ENCODE measurements at places on chromosomes 11 and 22.

GRCh38 chr22:20466659-20467379, 28.8 kb downstream of the KLHL22 start:
- DNase-seq, result no peak

- DNase-seq, result no peak
These were observed 21.4 kb downstream of the KIAA1671 start for GRCh38 chr22:24973872-24974271.

GRCh38 chr11:89405629-89406028, 85.5 kb downstream of the NOX4 start:
- DNase-seq, result no peak

DNA sequence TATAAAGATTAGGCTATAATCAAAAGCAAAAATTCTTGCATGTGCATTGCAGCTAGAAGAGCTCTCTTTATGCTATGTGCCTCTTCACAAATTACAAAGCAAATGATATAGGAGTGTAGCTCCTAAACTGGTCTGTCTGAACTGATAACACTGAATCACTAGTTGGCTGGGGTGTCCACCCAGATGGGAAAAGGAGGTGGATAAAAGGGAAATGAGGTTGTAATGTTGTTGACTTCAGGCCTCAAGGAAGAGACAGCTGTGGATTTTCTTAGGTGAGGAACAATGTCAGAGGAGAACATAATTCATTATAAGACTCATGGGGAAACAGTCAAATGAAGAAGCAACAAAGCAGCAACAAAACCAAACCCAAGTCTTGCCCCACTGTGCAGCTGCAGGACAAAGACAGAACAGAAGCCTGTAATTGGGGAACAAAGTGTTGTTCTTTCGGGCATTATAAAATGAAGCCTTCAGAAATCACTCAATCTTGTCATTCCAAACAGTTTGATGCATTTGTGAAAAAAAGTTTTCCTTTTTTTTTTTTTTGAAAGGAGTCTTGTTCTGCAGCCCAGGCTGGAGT, 130.1 kb upstream of the DDI1 start:
- no peak for DNase-seq

GRCh38 chr11:62577046-62577714, 3.5 kb upstream of the EEF1G start:
- no peak for DNase-seq

- no peak for DNase-seq
These were observed 11.8 kb downstream of the SCYL1 start for GRCh38 chr11:65536412-65537295.

DNA sequence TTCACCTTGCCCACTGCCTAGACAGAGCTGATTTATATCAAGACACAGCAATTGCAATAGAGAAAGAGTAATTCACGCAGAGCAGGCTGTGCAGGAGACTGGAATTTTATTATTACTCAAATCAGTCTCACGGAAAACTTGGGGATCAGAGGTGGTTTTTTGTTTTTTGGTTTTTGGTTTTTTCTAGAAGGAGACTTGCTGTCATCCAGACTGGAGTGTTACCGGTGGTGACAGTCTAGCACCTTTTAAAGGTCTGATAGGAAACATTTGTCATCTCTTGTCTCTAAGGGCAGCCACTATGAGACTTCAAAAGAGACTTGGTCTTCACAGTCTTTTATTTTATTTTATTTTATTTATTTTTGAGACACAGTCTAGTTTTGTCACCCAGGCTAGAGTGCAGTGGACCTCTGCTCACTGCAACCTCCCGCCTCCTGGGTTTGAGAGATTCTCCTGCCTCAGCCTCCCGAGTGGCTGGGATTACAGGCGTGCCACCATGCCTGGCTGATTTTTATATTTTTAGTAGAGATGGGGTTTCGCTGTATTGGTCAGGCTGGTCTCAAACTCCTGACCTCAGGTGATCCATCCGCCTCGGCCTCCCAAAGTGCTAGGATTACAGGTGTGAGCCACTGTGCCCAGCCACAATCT, 19.1 kb downstream of the APOBEC3H start:
- DNase-seq, result no peak

Data from Kasumi-1 (cell line).